H9 (cell line): ENCODE measurements at places on chromosomes 3 and 15. TPM values are rescaled to one million over a fixed set of nuclear protein-coding genes. Genes with fewer than 3 reads are reported as not detected.

SLCO2A1 gene
- 0.68 and 0.98 TPM in 2 replicates for total RNA-seq

DNA sequence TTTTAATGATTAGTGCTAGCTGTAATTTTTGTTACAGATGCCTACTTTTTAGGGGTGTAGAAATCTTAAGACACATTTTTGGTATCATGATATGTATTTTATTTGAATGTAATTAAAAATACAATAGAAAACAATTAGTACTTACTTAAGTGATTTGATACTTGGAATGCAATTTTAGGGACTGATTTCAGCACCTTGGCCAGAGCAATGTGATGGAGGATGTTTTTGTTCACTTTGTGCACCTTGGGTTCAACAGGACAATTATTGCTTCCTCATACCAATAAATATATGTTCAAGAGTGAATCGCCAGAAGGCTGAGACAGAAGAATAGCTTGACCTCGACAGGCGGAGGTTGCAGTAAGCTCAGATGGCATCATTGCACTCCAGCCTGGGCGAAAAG lies 22.3 kb downstream of the GMNC start:
- DNase-seq: no peak

CADPS gene
- 5.4 and 6.6 TPM in 2 replicates for total RNA-seq

DNA sequence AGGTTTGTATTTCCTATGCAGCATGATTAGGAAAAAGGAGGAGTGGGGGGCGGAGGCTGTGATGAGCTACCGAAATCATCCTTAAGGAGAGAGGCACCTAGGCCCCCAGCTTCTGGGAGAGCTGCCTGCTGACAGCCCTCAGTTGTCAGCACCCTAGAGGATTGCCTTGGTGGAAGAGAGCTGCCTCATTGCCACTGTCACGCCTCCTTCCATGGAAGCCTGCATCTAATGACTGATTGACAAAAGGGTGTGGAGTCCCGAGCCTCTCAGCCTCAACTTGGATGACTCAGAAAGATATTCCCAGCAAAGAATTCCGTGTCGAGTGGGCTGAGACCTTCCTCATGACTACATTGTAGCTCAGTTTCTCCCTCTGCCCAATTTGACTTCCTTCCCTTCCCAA lies 320.4 kb upstream of the PROK2 start:
- no peak for DNase-seq

DNA sequence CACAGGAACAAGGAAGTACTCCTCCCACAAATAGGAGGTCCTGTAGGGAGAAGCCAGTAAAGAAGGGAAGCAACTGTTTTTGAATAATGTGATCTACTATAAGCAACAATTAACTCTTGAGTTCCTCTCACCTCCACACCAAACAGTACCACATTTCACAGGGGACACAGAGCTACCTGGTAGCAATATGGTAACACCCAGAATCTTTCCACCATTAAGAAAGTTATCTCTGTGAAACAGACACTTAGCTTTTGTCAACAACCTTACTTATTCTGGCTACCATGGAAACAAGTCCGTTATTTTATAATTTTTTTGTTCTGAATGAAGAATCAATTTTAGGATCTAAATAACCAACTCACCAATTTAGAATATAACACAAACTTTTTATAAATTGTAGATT lies 49.5 kb downstream of the TBL1XR1 start:
- no peak for DNase-seq

DNA sequence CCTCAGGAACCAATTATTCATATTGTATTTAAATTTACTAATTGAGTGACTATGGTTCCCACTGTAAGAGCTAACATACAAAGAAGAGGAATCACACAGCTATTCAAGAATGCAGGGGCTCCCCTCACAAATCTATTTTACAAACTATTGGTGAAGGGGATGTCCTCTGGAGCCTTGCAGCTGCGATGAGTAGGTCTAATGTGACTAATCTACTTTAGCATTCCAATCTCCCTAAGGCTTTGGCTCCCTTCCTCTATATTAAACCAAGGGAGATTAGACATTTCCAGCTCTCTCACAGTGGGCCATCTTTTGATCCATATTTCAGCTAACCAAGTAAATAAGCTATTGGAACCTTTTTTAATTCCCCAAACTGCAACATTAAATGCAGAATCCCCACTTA lies 514.2 kb upstream of the BCHE start:
- no peak for DNase-seq

ZIC4 gene
- total RNA-seq: not detected in 2 replicates

DNA sequence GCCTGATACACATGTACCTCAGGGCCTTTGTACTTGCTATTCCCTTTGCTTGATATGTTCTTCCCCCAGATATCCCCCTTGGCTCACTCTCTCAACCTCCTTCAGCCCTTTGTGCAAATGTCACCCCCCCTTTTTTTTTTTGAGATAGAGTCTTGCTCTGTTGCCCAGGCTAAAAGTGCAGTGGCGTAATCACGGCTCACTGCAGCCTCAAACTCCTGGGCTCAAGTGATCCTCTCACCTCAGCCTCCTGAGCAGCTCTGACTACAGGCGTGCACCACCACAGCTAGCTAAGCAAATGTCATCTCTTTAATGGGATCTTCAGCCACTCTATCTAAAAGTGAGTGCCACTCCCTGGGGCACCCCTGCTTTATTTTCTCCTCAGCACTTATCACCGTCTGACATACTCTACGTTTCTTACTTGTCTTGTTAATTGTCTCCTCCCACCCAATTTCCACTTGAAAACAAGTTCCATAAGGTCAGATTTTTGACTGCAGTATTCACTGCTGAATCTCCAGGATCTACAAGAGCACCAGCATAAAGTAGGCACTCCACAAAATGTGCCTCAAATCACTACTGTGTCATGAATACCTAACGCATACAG lies 14.6 kb downstream of the IP6K2 start:
- peak; percentile 45 for DNase-seq

GRCh38 chr3:104257486-104257885 lies 1109.2 kb upstream of the ALCAM start:
- DNase-seq: no peak

BRPF1 gene
- 38.4 and 38.6 TPM in 2 replicates for total RNA-seq

DNA sequence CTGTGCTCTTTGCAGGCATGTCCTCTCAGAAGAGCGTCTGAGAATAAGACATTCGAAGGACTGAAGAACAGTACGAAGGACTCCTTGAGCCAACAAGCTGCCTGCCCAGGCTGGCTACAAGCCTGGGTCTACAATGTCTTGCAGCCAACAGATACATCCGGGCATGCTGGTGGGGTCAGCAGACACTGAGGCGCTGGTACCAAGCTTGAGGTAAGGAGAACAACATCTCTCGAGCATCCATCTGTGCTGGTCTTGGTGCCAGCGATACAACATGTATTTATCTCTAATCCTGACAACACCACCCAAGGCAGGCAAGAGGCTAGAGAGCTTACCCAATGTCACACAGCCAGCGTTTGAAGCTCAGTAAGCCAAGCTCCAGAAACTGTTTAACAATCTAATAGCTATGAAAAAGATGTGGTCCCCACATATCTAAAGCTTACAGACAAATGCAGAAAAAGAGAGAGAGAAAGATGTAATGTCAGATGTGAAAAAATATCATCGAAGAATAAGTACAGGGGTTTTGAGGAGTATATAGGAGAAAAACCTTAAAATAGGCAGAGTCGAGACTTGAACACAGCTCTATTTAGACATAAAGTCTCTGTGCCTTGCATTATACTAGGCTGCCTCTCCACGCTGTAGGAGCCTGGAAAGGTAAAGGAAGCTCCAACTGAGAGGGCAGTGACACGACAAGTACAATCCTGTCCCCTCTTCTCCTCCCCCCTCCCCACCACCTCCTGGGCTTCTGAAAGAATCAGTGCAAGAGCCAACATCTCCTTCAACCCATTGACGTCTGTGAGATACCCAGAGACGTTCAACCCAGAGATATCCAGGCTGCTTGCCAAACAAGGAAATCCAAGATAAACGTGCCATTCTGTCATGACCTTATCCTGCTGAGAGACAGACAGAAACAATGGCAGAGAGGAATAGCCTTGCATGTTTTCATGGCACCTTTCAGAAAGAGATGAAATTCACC lies 39.4 kb downstream of the WWTR1 start:
- no peak for DNase-seq
